ENCODE measurements at places on chromosomes 16 and 17. TPM values are rescaled to one million over a fixed set of nuclear protein-coding genes. Genes with fewer than 3 reads are reported as not detected.

DNA sequence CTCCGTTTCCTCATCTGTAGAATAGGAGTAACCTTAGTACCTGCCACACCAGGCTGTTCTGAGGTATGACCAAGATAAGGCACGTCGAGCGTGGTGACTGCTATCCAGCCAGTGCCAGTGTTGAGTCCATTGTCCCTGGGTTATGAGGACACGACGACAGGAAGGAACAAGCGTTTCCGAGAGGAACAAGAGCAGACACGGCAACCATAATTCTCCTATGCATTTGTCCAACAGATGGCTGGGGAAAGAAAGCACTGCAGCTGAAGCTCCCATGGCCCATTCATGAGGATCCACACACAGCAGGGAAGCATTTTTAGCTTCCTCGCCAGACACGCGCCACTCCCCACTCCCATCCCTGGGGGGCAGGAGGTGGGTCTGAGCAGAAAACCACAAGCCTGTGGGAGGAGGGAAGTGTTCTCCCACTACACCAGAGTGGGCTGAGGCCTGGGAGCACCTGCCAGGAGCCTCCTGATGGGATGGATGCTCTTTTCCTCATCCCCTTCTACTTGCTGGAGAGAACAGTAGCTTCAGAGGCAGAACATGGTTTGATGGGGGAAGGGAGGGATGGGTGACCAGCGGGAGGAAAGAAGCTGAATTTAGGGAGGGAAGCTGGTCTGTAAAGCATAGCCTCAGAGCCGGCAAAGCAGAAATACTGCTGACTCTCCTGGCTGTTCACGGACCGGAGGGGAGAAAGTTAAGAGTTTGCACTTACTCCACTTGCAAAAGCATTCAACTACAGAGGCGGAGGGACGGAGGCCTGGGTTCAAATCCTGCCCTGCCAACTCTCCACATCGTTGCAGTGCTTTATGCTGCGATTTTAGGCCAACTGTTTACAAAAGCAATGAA, 2.7 kb downstream of the COTL1 start:
- H3K4me1 ChIP-seq: peaks cover 2% of the 10 kb centered on the region
- no peak for DNase-seq
- no peaks in the 10 kb centered on the region for H3K27me3 ChIP-seq
- no peaks in the 10 kb centered on the region for H3K36me3 ChIP-seq

DNA sequence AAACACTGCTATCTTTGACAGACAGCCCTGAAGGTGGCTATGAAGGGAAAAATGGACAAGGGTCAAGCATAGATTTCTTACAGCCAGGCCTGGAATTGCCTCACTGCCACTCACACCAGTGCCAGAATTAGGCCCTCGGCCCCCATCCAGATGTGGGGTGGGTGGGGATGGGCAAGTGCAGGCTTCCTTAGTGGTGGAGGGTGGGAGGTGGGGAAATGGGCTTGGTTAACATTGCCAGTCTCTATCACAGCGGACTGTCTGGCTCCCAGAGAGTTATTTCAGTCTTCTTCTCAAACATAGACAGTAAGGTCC, 24.9 kb downstream of the B9D1 start:
- H3K36me3 ChIP-seq: no peaks in the 10 kb centered on the region
- no peaks in the 10 kb centered on the region for H3K27me3 ChIP-seq
- H3K27ac ChIP-seq: no peak overlapping the region

DNA sequence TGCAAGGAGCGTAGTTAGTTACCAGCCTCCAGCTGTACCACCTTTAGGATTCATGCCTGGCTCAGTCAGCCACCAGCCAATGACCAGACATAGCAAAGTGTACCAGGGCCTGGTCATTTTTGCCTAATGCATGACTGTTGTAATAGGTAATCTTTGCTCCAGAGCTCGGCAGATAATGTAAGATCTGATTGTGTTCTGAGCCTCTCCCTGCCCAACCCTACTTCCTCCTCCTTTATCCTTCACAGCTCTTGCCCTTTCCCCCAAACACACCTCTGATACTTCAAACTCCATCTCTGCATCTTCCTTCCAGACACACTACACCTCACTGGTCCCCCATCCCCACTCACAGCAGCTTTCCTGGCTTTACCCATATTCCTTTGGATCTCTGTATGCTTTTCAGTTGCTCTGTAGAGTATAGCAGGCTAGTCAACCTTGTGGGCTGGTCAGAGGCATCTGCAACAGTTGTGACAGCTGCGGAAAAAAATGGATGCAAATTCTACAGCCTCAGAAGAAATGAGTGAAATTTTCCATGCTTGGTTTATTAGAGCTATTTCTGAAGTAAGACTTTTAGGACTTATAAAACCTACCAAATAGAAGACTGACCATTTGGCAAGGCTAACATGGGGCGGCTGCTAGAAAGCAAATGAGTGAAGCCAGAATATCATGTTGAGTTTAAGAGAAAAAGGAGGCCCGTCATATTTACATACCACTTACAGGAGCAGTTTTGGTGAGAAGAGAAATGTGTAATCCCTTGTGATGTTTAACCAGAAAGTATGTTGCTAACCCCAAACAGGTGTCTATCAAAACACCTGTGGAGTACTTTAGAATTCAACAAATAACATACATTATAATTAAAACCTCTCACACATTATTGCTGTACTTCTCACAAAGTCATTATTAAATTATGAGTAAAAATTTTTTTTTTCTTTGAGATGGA, 19.9 kb upstream of the C16orf87 start:
- no peak overlapping the region for H3K4me3 ChIP-seq
- H3K36me3 ChIP-seq: no peaks in the 10 kb centered on the region
- DNase-seq: no peak
- H3K27me3 ChIP-seq: no peaks in the 10 kb centered on the region
- H3K27ac ChIP-seq: no peak overlapping the region

- DNase-seq: no peak
- H3K36me3 ChIP-seq: no peaks in the 10 kb centered on the region
- H3K4me3 ChIP-seq: no peak overlapping the region
- no peaks in the 10 kb centered on the region for H3K4me1 ChIP-seq
These were observed 17.8 kb downstream of the PLLP start for GRCh38 chr16:57266531-57267260.

- H3K4me1 ChIP-seq: no peaks in the 10 kb centered on the region
- H3K36me3 ChIP-seq: no peaks in the 10 kb centered on the region
- no peak overlapping the region for H3K27ac ChIP-seq
- no peaks in the 10 kb centered on the region for H3K27me3 ChIP-seq
- no peak overlapping the region for H3K4me3 ChIP-seq
These were observed 25.8 kb upstream of the GINS3 start for GRCh38 chr16:58366247-58367031.

DNA sequence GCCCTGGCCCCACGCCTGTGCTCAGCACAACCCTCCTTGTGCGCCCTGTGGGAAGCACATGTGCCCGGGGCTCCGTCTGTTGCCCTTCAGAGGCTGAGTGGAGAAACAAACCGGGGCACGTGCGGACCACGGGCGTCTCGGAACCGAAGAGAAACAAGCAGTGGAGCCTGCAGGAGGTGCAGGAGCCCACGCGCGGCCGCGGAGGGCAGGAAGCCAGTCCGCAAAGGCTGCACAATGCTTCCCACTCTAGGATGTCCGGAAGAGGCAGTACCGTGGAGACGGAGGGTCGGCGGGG, 75.5 kb upstream of the GNG13 start:
- no peaks in the 10 kb centered on the region for H3K4me1 ChIP-seq
- H3K27ac ChIP-seq: no peak overlapping the region
- DNase-seq: no peak
- H3K4me3 ChIP-seq: no peak overlapping the region

- H3K27ac ChIP-seq: no peak overlapping the region
- no peak for DNase-seq
- no peaks in the 10 kb centered on the region for H3K4me1 ChIP-seq
- no peaks in the 10 kb centered on the region for H3K27me3 ChIP-seq
- H3K36me3 ChIP-seq: no peaks in the 10 kb centered on the region
- no peak overlapping the region for H3K4me3 ChIP-seq
These were observed 52.5 kb upstream of the ENPP7 start for GRCh38 chr17:79678091-79678735.

Gene CPNE2
- total RNA-seq: 29.4 TPM
